ENCODE measurements at places on chromosomes 12 and 14.

GRCh38 chr12:51635346-51635745 is 44.3 kb downstream of the SCN8A start:
- no peak for DNase-seq

DNA sequence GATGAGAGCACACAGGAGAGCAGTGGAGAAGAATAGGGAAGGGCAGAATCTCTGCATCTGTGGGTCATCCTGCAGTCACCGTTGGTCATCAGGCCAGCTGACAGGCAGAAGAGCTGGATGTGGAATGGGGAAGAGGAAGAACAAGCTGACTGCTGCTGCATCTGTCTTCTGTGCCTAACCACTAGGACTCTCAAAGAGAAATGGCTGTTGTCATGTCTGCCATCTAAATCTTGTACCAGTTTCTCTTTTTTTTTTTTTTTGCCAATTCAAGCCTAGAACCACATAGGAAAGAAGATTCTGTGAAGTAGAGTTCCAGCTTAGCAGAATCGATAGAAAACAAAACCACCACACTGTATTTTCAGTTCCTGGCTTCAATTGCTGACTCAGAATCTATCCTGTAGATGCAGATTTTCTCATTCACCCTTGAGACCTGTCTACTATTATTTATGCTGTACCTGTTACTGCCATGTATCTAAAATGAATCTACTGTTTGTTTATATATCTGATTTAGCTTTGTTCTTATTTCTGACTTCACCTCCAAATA is 421.9 kb upstream of the PRICKLE1 start:
- no peak for DNase-seq

DNA sequence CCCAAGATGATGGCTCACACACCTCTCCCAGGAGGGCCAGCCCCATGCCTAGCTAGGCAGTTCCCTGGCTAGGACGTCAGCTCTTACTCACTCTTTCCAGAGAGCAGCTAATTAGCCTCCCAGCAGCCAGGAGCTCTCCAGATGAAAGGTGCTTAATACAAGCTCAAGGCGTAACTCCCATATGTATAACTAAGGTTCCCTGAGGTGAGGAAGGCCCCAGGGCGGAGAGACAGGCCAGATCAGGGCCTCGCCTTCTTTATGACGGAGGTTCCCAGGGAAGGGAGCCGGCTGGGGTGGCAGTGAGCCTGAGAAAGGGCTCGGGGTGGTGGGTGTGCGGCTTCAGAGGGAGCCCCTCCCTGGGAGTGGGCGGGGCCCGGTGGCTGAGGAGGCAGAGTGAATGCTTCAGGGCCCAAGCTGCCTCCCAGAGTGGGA is 26.4 kb upstream of the ZFP36L1 start:
- no peak for DNase-seq

GRCh38 chr14:81303258-81303935 is 82.6 kb upstream of the GTF2A1 start:
- no peak for DNase-seq

Data from Ammon's horn (tissue), 1 donor.